Activated naive CD4-positive, alpha-beta T cell treated with anti-CD3 and anti-CD28 coated beads for 36 hours (primary cell): ENCODE measurements at places on chromosomes 16 and 17. TPM values are rescaled to one million over a fixed set of nuclear protein-coding genes. Genes with fewer than 3 reads are reported as not detected.

GRCh38 chr16:88346680-88347505, 35.9 kb upstream of the ZNF469 start:
- no peak for DNase-seq

The KRTAP2-3 gene
- total RNA-seq = not detected

DNA sequence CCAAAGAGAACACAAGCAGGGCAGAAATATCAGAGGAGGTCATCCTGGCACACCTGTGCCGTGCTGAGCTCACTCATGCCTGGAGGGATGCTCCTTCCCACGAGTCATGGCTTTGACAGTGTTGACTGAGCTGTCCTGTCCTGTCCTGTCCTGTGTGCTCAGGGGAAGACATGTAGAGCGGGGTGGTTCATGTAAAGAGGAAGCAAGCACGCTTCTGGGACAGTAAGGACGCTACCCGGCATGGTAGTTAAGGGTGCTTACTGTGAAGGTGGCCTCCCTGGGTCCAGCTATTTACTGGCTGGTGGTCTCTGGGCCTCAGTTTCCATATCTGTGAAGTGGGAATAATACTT, 398 bp downstream of the LGALS9 start:
- DNase-seq = peak; percentile 55

DNA sequence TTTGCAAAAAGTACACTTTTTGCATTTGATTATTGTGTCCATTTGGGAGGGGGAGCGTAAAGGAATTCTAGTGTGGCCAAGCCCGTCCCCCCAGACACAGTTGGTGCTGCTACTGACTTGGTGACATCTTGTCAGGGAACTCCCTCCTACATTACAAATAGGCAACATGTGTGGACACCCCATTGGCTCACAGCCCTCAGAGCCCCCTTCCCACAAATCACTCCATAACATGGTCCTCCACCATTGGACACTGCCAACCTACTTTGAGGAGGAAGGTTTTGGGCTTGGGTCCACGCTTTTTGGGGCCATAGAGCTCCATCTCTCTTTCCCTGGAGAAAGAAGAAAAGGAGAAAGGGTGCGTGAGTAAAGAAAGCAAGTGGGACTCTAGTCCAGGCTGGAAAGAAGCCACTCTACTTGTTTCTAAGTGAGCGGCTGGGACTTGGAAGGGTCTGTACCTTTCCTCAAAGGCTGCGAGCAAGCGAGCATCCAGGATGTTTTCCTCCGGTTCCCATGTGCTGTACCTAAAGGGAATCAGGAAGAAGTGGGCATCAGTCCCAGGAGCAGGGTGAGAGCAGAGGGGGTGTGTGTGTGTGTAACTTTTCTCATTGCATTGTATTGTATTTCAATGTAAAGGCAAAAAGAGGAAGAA, 958 bp downstream of the CBX8 start:
- no peak for DNase-seq

DNA sequence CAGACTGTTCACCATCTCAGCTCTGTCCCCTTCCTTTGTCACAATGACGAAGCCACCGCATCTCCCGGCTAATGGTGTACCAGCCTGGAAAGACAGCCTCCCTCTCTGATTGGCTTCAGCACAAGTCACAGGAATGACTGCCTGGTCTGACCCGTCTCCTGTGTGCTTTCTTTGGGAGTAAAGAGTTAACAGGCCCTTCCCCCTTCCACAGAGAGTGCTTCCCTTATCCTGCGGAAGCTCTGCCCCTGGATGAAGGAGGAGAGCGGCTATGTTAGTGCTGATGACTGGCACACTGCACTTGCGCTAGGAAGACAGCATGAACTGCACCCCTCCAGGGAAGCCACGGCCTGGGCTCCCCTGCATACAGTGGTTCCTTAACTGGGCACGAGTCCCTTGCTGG, 11.3 kb downstream of the USB1 start:
- no peak for DNase-seq

DNA sequence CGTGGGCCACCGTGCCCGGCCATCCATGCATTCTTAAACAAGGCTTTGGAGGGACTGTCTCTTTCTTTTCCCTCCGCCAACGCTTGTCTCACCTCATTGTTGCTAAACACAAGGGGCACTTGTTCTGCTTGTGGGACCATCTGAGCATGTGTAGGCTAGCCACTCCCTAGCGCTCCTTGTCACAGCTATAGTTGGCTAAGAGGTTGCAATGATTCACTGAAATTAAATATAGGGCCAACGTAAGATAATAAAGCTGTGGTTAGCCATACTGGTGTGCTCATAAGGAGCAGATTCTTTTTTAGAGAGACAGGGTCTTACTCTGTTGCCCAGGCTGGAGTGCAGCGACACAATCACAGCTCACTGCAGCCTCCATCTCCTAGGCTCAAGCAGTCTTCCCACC, 41.2 kb downstream of the KIAA0513 start:
- DNase-seq = no peak

DNA sequence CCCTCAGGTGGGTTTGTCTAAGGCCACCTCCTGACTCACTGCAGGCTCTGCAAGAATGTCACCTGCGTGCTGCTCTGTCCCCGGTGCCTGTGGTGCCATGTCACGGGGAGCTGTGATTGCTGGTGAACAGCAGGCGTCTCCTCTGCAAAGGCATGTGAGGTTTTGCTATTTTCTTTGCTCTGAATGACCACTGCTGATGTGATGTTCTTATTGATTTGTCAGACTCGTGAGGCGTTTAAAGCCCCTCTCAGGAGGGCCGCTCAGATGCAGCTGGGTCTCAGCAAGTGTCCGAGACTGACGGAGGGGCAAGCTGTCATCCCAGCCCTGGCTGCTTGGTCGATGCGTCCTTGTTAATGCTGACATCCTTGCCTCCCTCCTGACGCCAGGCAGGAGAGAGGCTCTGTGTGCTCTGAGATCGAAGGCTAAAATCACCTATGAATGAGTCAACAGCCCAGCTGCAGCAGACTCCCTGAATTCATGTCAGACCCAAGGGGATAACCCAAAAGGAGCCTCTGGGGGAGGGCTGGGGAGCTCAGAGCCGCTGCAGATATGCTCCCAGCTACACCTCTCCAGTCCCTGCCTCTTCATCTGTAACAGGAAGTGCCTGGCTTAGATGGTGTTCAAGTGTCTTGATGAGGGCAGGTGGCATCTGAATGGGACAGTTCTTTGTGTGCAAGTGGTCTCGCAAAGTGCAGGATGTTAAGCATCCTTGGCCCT, 11.8 kb upstream of the PEMT start:
- no peak for DNase-seq

The SF3B3 gene
- total RNA-seq = 397 TPM

GRCh38 chr17:75088465-75089417, 987 bp downstream of the SLC16A5 start:
- DNase-seq = peak; percentile 37

DNA sequence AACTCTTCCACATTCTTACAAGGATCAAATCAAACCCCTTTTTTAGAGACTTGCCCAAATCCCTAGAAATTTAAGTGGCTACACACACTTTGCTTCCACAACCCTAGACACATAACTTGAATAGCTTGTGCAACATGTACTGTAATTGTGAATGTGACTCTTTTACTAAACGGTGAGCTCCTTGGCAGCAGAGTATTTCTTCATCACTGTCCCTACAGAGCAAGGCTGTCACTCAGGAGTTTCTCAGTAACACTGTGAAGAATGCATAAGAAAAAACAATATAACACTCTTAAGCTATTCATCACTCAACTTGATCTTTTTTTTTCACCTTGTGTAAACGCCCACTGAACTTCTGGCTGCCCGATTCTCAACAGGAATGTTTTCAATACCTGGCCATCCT, 53.8 kb upstream of the ADAMTS18 start:
- no peak for DNase-seq

The ASPHD1 gene
- total RNA-seq = 1.7 TPM

The KRT31 gene
- not detected for total RNA-seq

- no peak for DNase-seq
Observed at GRCh38 chr17:82242977-82243647, 14.3 kb downstream of the SLC16A3 start.

GRCh38 chr16:73057291-73058210, 9.6 kb upstream of the ZFHX3 start:
- no peak for DNase-seq

The SCGB1C2 gene
- not detected for total RNA-seq

The LDHD gene
- 0.33 TPM for total RNA-seq

The ABCC6 gene
- not detected for total RNA-seq
